Stimulated activated CD4-positive, alpha-beta T cell treated with anti-CD3 and anti-CD28 coated beads, TNF-alpha, amount 100 ng/mL, for 1 hour (primary cell): ENCODE measurements at places on chromosomes 7 and 10.

- DNase-seq = no peak
These were observed 62.7 kb downstream of the KAT6B start for GRCh38 chr10:74888962-74889661.

- DNase-seq = no peak
These were observed 1.0 kb upstream of the NRP1 start for GRCh38 chr10:33335551-33335800.

GRCh38 chr7:79398138-79398749, 55.2 kb downstream of the MAGI2 start:
- no peak for DNase-seq

- no peak for DNase-seq
These were observed 244.7 kb downstream of the PTEN start for GRCh38 chr10:88108115-88108610.

GRCh38 chr10:113650172-113650571, 13.7 kb downstream of the NRAP start:
- no peak for DNase-seq

DNA sequence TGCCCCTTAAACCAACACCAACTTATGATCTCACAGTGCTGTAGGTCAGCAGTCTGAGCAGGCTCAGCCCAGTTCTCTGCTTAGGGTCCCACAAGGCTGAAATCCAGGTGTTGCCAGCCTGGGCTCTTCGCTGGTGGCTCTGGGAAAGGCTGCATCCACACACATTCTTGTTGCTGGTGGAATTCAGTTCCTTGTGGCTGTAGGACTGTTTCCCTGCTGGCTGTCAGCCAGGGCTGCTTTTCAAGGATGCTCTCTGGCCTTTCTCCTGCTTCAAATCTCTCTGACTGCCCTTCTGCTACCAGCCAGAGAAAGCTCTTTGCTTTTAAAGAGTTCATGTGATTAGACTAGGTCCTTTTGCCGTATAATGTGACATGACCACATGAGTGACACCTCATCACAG, 15.3 kb downstream of the POLL start:
- DNase-seq = no peak

- no peak for DNase-seq
These were observed 71.2 kb downstream of the C10orf105 start for GRCh38 chr10:71648254-71648932.

- DNase-seq = no peak
These were observed 137.3 kb downstream of the ANLN start for GRCh38 chr7:36526863-36527548.

DNA sequence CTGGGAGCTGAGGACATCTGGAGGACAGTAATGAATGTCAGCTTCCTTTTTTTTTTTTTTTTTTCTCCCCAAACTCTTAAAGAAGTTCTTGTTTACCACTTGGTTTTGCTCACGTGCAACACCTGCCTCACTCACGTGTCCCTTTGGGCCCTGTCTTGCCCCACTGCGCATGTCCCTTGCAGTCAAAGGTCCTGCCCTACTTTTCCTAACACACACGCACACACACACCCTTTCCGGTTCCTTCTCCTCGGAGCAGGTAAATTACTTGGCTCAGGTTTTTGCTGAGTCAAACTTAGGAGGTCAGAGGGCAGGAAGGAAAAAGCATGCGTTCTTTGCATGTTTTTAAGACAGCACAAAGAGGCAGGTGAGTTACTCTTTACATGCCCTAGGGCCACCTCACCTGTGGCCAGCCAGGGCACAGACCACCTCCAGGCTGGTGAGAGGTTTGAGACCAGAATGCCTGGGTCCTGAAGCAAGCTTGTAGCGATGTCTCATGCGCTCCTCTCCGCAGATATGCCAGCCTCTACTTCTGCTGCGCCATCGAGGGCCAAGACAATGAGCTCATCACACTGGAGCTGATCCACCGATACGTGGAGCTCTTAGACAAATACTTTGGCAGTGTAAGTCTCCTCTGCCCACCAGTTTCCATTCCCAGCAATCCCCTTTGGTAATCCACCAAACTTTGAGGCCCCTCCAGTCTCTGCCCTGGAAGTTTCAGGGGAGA, 2.8 kb downstream of the AP1S1 start:
- no peak for DNase-seq

GRCh38 chr7:21191321-21192073, 236.4 kb upstream of the SP4 start:
- DNase-seq = no peak

DNA sequence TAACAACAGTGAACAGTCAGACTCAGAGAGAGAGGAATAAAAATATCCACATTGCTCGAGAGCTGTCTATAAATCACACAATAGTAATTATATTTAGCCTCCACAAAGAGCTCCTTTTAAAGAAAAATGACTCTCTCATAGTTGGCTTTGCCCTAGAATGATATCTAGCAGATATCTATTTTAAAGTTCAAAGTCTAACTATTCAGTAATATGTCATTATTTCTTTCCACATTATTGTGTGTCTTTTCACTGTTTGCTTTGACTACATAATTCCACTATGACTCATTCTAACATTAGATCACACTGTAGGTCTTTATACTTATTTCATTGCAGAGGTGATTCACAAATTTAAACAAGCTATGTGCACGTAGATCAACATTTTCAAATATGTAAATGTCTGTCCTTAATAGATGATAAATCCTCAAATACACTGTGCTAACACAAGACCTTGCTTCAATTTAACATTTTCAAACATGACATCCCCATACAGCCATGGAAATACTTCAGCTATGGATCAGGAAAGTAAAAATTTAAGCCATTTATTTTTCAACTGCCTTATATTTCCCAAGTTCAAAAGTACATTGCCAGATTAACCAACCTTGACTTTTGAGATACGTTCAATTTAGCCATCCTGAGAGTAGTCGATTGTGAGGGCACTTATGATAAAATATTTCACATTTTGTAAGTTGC, 99.9 kb upstream of the AKR1E2 start:
- no peak for DNase-seq

GRCh38 chr10:16814012-16814411, 3.2 kb downstream of the RSU1 start:
- no peak for DNase-seq
